Karpas-422 (cell line): ENCODE measurements at places on chromosomes 3 and 15. TPM values are rescaled to one million over a fixed set of nuclear protein-coding genes. Genes with fewer than 3 reads are reported as not detected.

Gene DUOXA2
- not detected in 2 replicates for total RNA-seq

Gene ABI3BP
- not detected in 2 replicates for total RNA-seq

- peak; percentile 46 for DNase-seq
Observed at GRCh38 chr3:156010829-156011228, 109.5 kb upstream of the KCNAB1 start.

DNA sequence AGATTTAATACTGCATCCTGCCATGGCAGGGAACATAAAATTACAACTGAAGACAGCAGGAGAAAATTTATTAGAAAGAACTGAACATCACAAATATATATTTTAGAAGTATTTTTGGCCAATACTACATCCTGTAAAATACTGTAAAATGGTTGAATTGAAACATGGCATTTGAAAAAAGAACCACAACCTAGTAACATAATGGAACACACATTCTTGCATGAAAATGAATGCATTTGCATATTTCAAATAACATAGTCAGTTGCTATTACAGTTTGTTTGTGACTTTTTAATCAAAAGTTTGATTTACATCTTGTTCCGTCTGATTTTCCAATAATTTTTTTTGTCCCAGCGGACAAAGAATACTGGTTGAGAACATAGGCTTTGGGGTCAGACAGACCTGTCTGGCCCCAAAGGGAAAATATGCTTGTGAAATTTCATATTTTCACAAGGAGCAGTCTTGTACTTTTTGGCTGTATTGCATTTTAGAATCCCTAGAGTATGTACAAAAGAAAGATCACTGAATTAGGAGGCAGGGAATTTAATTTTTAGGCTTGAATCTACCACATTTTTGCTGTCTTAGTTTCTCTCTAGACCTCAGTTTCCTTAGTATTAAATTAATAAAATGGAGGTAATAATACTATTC, 268.8 kb downstream of the ADAMTSL3 start:
- DNase-seq, result no peak

DNA sequence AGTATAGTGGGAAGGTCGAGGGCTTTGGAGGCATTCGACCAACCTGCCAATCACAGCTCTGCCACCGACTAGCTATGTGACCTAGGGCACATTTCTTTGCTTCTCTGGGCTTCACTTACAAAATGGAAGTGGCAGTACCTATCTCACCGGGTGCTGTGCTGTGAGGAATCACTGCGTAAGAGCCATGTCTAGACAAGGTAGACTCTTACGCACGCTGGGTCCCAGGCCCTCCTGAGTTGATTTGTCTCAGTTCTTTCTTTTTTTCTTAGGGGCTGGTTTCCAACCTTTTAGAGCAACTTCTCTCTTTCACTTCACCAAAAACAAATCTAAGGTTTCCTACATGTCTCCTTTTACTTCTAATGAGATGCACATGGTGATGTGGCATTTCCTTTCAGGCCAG, 18.8 kb downstream of the CA12 start:
- no peak for DNase-seq

GRCh38 chr3:104190681-104191080, 1176.0 kb upstream of the ALCAM start:
- no peak for DNase-seq
